ENCODE measurements at places on chromosomes 11 and 22.

- H3K27me3 ChIP-seq = no peaks in the 10 kb centered on the region
- H3K36me3 ChIP-seq = peaks cover 22% of the 10 kb centered on the region
- DNase-seq = no peak
- no peaks in the 10 kb centered on the region for H3K4me1 ChIP-seq
- no peak overlapping the region for H3K27ac ChIP-seq
Measured at GRCh38 chr11:117188620-117189081, 10.1 kb downstream of the SIDT2 start.

- no peaks in the 10 kb centered on the region for H3K27me3 ChIP-seq
- H3K4me1 ChIP-seq = peaks cover 53% of the 10 kb centered on the region
- DNase-seq = no peak
- peaks cover 30% of the 10 kb centered on the region for H3K36me3 ChIP-seq
Measured at GRCh38 chr11:122711362-122711761, 55.8 kb downstream of the UBASH3B start.

DNA sequence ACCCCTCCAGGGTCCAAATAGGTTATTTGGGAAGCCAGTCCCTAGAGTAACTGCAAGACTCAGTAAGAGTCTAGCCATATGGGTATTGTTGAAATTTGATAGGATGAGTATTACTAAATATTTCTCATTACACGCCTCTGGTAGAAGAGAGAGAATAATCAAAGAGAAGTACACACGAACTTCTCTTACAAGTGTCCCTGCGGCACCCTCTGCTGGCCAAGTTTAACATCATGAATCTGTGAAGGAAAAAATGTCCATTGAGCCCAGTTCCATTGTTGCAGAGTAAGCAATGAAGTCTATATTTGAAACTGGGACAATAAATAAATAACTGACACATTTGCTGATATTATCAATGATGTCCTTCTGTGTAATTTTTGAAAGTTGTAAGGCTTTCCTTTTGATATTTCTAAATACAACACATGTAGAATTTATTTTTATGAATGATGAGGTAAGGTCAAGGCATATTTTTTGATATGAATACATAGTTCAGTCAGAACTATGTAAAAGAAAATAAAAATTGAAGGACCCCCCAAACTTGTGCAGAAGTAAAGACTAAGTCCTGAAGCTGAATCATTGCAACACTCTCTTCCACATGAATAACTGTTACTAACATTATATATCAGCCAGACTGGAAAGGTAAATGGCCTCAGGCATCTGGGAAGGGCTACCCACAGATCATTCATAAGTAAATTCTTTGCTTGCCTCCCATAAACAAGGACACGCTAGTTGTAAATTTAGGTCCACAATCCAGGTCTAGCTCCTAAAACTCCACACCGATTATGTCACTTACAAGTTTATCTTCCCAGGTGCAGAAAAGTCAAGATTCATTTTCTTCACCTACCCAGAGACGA is 10.0 kb downstream of the OR51L1 start:
- DNase-seq = peak; percentile 53
- no peaks in the 10 kb centered on the region for H3K27me3 ChIP-seq
- no peaks in the 10 kb centered on the region for H3K4me1 ChIP-seq
- no peaks in the 10 kb centered on the region for H3K36me3 ChIP-seq
- H3K4me3 ChIP-seq = no peak overlapping the region
- H3K27ac ChIP-seq = no peak overlapping the region

DNA sequence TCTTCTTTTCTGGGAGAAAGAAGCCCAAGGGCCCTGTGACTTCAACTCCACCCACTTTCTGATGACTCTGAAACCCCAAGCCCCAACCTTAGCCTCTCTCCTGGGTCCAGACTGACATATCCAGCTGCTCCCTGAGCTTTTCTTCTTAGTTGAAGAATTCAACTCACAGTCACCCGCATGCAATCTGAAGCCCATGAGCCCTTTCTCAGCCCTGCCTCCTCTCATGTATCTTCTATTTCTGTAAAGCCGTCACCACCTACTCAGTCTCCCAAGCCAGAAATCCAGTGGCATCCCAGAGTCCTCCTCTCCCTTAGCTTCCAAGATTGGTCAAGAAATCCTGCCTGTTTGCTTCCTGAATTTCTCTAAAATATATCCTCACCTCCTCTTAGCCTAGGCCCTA is 7.1 kb upstream of the TMA7B start:
- H3K27ac ChIP-seq = peak overlapping the region; percentile 83
- H3K27me3 ChIP-seq = no peaks in the 10 kb centered on the region
- H3K4me1 ChIP-seq = peaks cover 81% of the 10 kb centered on the region
- DNase-seq = no peak

DNA sequence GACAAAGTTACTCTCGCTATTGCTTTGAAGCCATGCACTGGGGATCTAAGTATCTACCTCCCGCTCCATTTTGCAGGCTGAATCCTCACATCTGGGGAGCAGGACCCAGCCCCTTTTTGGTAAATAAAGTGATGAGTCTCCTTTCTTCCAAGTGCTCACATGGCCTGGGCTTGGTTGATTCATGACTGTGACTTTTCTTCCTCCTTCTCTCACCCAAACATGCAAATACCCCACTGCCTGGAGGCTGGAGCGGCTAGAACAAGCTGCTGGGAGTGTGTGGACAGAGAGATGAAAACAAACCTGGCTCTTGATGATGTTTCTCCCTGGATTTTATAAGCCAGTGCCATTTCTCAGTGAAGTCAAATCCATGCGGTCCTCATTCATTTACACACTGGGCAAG is 72.7 kb downstream of the TRIM29 start:
- no peak overlapping the region for H3K4me3 ChIP-seq
- H3K27ac ChIP-seq = no peak overlapping the region
- peaks cover 54% of the 10 kb centered on the region for H3K27me3 ChIP-seq
- H3K36me3 ChIP-seq = no peaks in the 10 kb centered on the region
- H3K4me1 ChIP-seq = no peaks in the 10 kb centered on the region
- no peak for DNase-seq

- peak overlapping the region; percentile 89 for H3K4me3 ChIP-seq
- peaks cover 20% of the 10 kb centered on the region for H3K4me1 ChIP-seq
- H3K36me3 ChIP-seq = peaks cover 36% of the 10 kb centered on the region
- H3K27ac ChIP-seq = peak overlapping the region; percentile 64
- H3K27me3 ChIP-seq = no peaks in the 10 kb centered on the region
Measured at GRCh38 chr22:19143967-19144400, 467 bp downstream of the ESS2 start.

DNA sequence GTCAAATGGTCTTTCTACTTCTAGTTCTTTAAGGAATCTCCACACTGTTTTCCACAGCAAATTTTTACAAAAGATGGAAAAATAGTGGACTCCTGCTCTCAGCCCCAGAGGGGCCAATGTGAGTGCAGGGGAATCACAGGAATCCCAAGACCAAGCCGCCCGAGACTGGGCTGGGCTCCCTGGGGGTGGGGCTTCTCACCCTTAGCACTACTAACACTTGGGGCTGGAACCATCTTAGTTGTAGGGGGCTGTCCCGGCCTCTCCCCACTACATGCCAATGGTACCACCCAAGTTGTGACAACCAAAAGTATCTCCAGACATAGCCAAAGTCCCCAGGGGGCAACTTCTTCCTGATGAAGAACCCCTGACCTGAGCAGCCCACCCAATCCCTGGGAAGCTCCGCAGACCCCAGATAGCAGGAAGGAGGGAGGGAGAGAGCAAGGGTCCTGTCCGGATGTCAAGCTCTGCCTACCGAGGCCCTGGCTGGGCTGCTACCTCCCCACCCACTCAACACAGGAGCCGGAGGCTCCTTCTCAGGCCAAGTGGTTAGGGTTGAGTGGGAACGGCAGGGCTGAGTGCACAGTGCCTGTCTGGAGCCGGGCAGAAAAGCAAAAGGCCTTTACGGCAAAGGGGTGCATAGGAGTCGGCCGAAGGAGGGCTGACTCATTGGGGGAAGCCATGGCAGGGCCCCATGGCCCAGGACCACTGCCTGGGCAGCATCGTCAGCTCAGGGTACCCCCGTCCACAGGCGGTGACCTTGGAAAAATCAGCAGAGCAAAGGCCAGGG is 122.5 kb upstream of the FGF3 start:
- H3K4me1 ChIP-seq = no peaks in the 10 kb centered on the region
- DNase-seq = no peak
- no peak overlapping the region for H3K4me3 ChIP-seq
- no peaks in the 10 kb centered on the region for H3K36me3 ChIP-seq
- no peak overlapping the region for H3K27ac ChIP-seq
- H3K27me3 ChIP-seq = no peaks in the 10 kb centered on the region

- H3K4me3 ChIP-seq = no peak overlapping the region
- H3K27me3 ChIP-seq = no peaks in the 10 kb centered on the region
Measured at GRCh38 chr11:94211261-94211830, 82.7 kb downstream of the PANX1 start.

DNA sequence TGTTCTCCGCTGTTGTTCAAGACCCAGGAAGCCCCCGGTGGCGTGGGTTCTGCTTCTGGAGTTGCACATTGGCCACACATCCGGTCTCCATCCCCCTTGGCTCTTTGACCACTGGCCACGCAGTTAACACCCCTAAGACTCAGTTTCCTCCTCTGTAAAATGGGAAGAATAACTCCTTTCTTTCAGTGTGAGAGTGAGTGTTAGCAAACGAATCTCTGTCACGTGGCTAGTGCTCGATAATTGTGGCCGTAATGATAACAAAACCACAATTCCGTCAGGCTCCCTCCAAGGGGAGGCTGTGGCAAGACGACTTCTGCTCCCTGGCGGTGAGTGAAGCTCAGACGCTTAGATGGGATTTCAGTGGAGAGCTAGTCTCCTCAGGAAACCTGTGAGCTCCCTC is 315.2 kb upstream of the B3GAT1 start:
- H3K36me3 ChIP-seq = no peaks in the 10 kb centered on the region
- H3K4me3 ChIP-seq = no peak overlapping the region
- H3K27ac ChIP-seq = peak overlapping the region; percentile 98
- H3K27me3 ChIP-seq = no peaks in the 10 kb centered on the region
- DNase-seq = peak; percentile 43

- DNase-seq = no peak
- no peak overlapping the region for H3K4me3 ChIP-seq
- no peaks in the 10 kb centered on the region for H3K36me3 ChIP-seq
- H3K27me3 ChIP-seq = peaks cover 3% of the 10 kb centered on the region
- no peak overlapping the region for H3K27ac ChIP-seq
Measured at GRCh38 chr11:76685831-76686230, 15.3 kb upstream of the LRRC32 start.

DNA sequence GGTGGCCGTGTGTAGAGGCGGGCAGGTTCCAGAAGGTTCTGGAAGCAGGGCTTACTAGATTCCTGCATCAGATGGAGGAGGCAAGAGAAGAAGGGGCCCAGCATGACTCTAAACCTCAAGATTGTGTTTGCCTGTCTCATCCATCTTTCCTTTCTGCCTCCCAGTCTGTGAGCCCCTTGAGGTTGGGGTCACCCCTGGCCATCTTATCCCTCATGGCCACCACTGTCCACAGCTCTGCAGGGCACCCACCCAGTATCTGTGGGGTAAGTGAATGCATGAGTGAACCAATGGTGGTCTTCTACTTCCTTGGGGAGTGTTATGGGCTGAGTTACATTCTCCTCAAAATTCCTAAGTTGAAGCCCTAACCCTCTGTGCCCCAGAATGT is 79.3 kb downstream of the MYEOV start:
- no peak for DNase-seq
- H3K36me3 ChIP-seq = no peaks in the 10 kb centered on the region
- no peak overlapping the region for H3K4me3 ChIP-seq
- no peaks in the 10 kb centered on the region for H3K4me1 ChIP-seq

- no peaks in the 10 kb centered on the region for H3K36me3 ChIP-seq
- H3K27ac ChIP-seq = no peak overlapping the region
- no peaks in the 10 kb centered on the region for H3K27me3 ChIP-seq
Measured at GRCh38 chr22:47691152-47691895, 928.9 kb downstream of the TBC1D22A start.

- DNase-seq = no peak
- no peak overlapping the region for H3K4me3 ChIP-seq
- no peaks in the 10 kb centered on the region for H3K27me3 ChIP-seq
- peaks cover 11% of the 10 kb centered on the region for H3K4me1 ChIP-seq
- H3K36me3 ChIP-seq = no peaks in the 10 kb centered on the region
- no peak overlapping the region for H3K27ac ChIP-seq
Measured at GRCh38 chr11:64341429-64341828, 1.4 kb downstream of the CCDC88B start.

DNA sequence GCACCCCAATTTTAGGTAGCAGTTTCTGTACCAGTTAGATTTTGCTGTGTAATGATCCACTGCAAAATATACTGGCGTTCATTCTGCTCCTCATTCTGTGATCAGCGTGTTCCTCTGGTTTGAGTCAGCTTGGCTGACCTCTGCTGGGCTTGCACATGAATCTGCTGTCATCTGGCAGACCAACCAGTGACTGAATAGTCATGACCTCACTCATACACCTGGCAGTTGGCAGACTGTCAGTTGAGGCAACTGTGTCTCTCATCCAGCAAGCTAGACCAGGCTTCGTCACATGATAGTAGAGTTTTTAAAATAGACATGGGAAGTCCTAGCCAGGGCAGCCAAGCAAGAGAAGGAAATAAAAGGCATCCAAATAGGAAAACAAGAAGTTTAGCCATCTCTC is 316.3 kb upstream of the LARGE1 start:
- no peak overlapping the region for H3K4me3 ChIP-seq
- H3K27ac ChIP-seq = no peak overlapping the region
- H3K4me1 ChIP-seq = peaks cover 13% of the 10 kb centered on the region

GRCh38 chr22:41311487-41311886 is 10.2 kb downstream of the ZC3H7B start:
- no peak overlapping the region for H3K4me3 ChIP-seq
- peaks cover 37% of the 10 kb centered on the region for H3K36me3 ChIP-seq
- H3K4me1 ChIP-seq = no peaks in the 10 kb centered on the region
- no peak for DNase-seq
- no peak overlapping the region for H3K27ac ChIP-seq

DNA sequence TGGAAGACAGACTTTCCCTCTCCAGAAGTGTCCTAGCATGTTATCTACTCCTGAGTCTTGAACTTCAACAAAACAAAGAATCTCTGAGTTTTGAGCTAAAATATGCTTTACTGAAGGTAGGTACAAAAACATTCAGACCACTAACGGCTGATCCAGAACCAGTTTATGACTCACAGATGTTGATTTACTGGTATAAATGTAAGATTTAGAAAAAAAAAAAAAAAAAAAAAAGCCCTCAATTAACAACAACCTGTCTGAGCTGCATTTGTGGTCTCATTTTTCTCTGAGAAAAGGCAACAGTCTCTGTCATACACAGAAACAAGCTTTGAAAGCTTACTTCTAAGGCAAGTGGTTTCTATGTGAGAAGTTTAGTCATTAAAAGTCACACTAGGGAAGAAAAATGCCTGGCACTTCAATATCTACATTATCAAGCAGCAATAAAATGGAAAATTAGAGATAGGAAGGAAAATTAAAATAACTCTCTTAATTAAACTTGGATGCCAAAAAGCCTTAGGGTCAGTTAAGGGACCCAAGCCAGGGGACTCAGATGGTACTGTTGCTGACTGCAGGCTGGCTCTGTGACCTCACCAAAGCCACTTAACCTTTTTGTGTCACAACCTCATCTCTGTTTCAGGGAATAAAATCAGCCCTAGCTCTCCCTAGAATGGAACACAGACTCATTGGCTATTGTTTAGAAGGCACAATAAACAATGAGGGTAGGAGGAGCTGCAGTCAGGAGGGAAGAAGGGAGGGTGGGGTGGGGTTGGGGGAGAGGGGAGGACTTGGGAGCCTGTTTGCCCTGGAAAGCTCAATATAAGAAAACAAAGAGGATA is 61.7 kb downstream of the ETS1 start:
- peak overlapping the region; percentile 93 for H3K27ac ChIP-seq
- peak; percentile 39 for DNase-seq
- H3K36me3 ChIP-seq = peaks cover 3% of the 10 kb centered on the region
- H3K27me3 ChIP-seq = no peaks in the 10 kb centered on the region
- H3K4me3 ChIP-seq = peak overlapping the region; percentile 32
- H3K4me1 ChIP-seq = peaks cover 64% of the 10 kb centered on the region

GRCh38 chr22:23831781-23832180 is 7.0 kb downstream of the DERL3 start:
- H3K36me3 ChIP-seq = peaks cover 90% of the 10 kb centered on the region
- H3K27me3 ChIP-seq = no peaks in the 10 kb centered on the region
- H3K27ac ChIP-seq = no peak overlapping the region
- peaks cover 8% of the 10 kb centered on the region for H3K4me1 ChIP-seq
- H3K4me3 ChIP-seq = no peak overlapping the region
- no peak for DNase-seq

Measured in DND-41 (cell line).